Cardiac ventricle fibroblast (primary cell): ENCODE measurements at places on chromosomes 4 and X. TPM values are rescaled to one million over a fixed set of nuclear protein-coding genes. Genes with fewer than 3 reads are reported as not detected.

The TFDP3 gene
- total RNA-seq: not detected in 2 replicates

The CCDC120 gene
- total RNA-seq: 2.0 and 2.5 TPM in 2 replicates

The USO1 gene
- total RNA-seq: 70.0 and 74.5 TPM in 2 replicates

The TLR1 gene
- total RNA-seq: 3.6 and 3.9 TPM in 2 replicates

The TIGD2 gene
- total RNA-seq: 2.9 and 3.4 TPM in 2 replicates

The PFKFB1 gene
- not detected in 2 replicates for total RNA-seq
